ENCODE measurements at places on chromosomes 6 and 20.

DNA sequence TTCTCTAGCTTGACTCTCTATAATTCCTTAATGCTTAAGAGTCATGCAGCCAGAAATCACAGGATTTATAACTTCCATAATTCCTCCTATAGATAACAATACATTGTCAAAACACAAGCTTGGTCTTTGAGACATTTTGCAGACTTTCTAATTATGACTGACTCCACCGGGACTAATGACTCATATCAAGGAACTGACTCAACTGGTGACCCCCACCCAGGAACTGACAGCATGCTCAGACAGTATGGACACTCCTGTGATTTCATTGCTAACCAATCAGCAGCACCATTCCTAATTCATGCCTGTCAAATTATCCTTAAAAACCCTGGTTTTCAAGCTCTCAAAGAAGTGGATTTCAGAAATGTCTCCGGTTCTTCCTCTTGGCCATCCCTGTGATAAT, 670.5 kb upstream of the IMPG1 start:
- no peak for DNase-seq

DNA sequence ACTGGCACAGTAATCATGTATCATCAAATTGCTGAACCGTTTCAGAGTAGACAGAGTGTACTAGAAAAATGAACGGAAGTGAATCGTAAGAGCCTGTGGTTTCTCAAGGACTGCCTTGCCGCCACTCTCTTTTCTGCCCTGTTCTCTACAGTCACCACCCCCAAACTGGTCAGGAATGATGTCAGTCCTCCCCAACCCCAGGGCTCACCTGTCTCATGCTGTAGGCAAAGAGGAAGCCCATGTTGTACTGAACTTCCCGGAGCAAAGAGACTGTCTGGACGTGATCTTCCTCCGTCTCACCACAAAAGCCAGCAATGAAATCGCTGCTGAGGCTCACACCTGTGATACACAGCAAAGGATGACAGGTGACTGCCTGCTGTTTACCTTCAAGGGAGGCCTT, 31.0 kb downstream of the CDK5RAP1 start:
- DNase-seq: peak; percentile 30

- no peak for DNase-seq
These were observed 112.6 kb downstream of the CDC5L start for GRCh38 chr6:44500074-44500473.

DNA sequence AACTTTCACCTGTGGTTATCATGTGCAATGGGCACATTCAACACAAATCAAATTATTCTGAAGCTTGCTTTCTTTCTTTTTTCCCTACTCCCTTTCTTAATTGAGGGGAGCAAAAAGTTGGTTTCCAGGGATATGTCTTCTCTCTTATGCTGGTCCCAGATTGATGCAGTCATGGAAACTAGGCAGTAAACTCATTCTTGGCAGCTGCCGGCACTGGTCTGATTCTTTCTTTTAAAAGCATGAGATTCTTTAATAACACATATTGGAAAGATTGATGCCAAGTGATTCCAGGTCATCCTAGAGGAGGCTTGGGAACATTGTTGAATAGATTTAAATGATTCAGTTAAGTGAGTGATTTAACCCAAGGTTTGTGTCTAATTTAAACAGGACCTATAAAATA, 29.0 kb downstream of the PTPRA start:
- DNase-seq: no peak

GRCh38 chr20:20456741-20457140, 88.8 kb downstream of the INSM1 start:
- no peak for DNase-seq

GRCh38 chr6:167778497-167779128, 48.1 kb upstream of the AFDN start:
- no peak for DNase-seq

DNA sequence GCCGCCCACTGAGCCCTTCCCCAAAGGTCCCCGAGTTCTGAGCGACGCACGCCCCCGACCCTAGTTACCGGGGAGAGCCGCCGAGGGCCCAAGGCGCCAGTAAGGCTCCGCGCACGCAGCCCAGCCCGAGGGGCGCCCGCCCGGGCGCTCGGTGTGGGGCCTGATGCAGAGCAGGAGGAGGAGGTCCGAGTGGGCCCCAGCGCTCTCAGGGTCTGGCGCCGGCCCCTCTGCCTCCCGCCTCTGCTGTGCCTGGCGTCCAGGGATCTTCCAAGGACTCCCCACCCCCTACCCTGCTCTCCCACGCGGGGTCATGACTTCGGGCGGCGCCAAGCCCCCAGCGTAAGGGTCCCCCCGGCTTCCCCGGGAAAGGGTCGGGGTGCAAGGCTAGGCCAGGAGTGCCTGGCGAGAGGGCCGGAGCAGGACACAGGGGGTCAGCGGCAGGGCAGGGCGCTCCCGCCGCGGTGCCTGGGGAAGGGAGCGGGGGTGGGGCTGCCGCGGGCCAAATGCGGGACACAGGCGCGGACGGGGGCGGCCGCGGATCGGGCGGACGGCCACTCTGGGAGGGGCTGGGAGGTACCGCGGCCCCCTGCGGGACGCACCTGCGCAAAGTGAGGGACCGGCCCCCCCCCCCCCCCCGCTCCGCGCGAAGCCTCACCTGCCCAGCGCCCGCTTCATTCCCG, 637 bp downstream of the ABHD12 start:
- DNase-seq: no peak

DNA sequence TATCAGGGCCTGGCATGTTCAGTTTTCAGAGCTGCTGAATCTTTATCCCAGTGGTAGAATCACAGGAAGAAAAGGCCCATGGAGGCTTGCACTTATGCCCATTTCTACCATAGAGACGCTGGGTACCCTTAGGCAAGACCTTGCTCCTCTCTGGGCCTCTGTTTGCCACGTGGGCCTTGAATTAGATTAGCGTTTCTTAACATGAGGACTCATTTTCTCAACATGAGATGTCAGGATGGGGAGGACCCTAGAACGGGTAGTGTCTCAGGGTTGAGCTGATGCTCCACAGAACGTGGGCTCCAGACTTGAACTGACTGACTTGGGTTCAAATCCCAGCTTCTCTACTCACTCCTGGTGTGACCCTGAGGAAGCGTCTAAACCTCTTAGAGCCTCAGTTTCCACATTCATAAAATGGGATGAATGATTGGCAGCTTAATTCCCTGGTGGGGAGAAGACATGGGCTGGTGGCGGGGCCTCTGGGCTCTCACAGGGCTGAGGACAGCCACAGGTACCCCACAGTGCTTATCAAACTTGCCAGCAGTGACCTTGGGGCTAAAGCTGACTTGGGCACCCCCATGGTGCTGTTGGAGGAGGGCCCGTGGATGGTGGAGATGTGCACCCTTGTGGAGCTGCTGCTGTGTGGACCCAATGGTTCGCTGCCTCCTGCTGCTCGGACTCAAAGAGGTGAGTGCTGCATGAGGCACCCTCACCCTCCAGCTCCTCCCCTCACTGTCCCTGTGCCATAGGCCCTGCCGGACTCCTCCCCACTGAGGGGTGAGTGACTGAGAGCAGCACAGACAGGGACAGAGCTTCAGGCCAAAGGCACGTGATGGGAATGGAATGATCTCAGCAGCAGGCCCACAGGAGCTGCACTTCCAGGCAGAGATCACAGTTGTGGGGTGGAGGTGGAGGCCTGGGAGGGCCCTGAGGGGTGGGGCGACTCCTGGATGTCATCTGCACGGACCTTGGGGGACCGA, 28.2 kb downstream of the SUN5 start:
- DNase-seq: no peak

- DNase-seq: no peak
These were observed 121.4 kb upstream of the MLN start for GRCh38 chr6:33925210-33925609.
